Astrocyte of the cerebellum (primary cell): ENCODE measurements at places on chromosomes 6 and 20.
A peak's percentile ranks its signal among the peaks of the same experiment; 100 is the strongest.

- DNase-seq, result no peak
Measured at GRCh38 chr6:169626169-169626568, 75.7 kb downstream of the WDR27 start.

GRCh38 chr20:51651921-51652549, 109.5 kb upstream of the NFATC2 start:
- DNase-seq, result no peak

DNA sequence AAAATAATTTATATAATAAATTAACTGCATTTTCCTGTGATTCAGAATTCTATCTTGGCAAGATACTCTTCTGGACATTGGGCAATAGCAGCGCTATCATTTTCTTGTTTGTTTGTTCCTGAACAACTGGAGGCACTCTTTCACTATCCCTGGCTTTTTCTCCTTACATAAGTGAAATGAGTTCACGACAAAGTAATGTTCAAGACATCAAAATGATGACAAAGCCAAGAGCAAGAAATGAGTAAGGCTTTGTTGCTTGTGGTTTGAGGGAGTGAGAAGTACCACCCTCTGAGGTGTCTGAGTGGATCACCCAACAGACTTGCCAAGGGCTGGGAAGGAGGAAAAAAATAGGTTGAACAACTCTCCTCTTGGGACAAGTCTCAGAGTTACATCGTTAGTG, 466.6 kb upstream of the JAG1 start:
- peak; percentile 58 for DNase-seq

- DNase-seq, result no peak
Measured at GRCh38 chr6:147322299-147323162, 118.3 kb downstream of the STXBP5 start.

GRCh38 chr20:22974354-22974753, 60.8 kb upstream of the SSTR4 start:
- DNase-seq, result no peak

DNA sequence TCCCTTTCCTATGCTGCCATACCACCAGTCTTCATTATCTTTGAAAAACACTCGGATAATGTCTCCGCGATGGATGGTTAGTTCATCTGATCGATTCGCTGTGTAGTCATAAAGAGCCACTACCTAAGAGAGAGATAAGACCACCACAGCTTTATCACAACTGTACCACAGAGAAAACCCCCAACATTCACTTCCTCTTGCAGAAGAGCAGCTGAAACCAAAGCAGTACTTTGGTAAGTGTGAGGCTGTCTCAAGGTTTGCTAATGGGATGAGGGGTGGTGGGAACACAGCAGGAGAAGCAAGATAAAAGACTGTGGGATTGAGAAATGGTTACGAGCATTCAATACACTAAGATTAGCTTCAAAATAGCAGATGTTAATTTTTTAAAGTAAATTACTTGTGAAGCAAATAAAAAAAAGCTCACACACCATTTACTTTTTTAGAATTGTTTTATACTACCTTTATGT, 142.1 kb downstream of the MYB start:
- peak; percentile 20 for DNase-seq

DNA sequence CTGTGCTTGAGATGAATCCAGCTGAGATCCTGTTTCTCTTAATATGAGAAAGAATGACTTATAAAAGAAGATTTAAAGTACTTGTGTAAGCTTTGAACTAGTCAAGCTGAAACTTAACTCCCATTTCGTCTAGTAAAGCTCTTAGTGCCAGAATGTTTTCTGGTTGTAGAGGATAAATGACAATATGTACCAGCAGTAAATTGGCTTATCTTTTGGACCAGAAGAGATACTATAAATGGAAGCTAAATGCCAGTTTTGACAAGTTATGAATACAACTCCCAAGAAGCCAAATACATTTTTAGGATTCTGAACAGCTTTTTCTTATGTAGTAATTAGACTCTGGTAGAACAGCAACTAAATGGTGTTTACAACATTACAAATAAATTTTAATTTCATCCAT, 608.7 kb downstream of the EYS start:
- no peak for DNase-seq

DNA sequence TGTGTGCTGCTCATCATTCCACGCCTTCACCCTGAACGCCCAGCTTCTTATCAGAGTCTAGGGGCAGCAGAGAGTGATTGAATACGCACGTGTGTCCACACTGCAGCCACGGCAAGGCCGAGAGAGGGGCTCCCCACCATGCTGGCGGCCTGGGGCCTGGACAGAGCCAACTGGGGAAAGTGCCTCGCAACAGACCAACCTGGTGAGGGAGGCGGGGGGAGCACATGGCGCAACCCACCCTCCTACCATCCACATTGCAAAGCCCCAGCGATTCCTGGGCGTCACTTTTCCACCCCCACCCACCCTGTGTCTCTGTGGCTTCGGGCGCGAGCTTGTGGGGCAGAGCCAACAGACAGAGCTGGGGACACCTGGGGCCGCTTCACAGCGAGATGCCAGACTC, 66.4 kb upstream of the DUSP22 start:
- no peak for DNase-seq

GRCh38 chr6:101294051-101294638, 99.4 kb upstream of the GRIK2 start:
- DNase-seq, result no peak

GRCh38 chr6:16987996-16988395, 113.9 kb upstream of the STMND1 start:
- DNase-seq, result no peak

DNA sequence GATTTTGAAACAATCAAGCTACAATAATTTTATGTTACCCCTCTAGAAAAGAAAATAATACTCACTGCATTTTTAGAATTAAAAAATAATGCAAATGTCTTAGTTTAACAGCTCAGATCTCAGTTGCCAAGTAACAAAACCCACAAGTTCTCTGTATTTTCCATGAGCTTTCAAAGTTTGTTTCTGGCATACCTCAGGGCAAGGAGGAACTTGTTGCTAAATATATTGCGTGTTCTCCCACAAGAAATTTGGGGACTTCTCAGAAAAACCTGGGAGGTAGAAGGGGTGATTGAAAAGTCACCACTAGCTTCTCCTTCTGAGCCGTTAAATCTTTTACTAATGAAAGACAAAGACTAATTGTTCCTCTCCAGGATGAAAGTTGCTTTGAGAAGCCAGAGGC, 236.8 kb upstream of the MARCKS start:
- no peak for DNase-seq

GRCh38 chr6:107156617-107157016, 41.3 kb upstream of the BEND3 start:
- DNase-seq, result no peak

GRCh38 chr20:50799176-50799889, 4.5 kb downstream of the BCAS4 start:
- no peak for DNase-seq

GRCh38 chr6:125584468-125584939, 164.9 kb upstream of the HEY2 start:
- peak; percentile 37 for DNase-seq

DNA sequence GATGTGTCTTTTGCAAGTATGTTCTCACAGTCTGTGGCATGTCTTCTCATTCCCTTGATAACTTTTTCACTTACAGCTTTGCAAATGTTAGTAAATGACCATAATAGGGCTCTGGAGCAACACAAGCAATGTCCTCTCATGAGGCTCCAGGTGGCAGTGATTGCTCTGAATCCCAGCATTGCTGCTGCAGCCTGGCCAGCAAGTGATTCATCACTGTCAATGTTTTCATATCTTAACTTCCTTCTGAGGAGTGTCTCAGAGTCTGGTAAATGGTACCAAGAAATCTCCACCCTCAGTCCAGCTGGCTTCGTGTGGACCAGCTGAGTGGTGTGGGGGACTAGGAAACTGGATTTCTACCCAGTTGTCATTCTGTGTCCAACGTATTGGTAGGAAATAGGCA, 139.6 kb downstream of the MYLK4 start:
- no peak for DNase-seq

DNA sequence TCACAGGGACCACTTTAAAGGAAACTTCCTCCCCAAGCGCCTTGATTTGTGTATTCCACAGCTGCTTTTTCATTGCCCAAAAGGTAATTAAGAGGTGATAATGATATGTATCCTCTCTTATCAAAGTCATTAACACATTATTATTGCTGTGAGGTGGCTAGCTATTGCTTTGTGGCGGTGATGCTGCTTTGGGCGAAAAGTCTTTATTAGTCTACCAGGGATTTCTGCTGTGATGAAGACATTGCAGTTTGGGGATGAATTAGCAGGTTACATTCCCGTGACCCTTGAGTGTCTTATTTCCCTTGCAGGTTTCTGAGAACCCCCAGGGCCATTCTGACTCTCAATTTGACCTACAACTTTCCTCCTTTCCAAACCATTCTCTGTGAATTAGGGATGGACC, 143.4 kb upstream of the SOX4 start:
- no peak for DNase-seq

DNA sequence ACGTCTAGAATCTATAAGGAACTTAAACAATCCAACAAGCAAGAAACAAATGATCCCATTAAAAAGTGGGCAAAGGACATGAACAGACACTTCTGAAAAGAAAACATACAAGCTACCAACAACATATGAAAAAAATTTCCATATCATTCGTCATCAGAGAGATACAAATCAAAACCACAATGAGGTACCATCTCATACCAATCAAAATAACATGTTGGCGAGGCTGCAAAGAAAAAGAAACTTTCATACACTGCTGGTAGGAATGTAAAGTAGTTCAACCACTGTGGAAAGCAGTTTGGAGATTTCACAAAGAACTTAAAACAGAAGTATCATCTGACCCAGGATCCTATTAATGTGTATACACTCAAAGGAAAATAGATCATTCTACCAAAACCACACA, 243.9 kb upstream of the RUNX2 start:
- no peak for DNase-seq

- DNase-seq, result peak; percentile 32
Measured at GRCh38 chr6:15969236-15969778, 159.6 kb upstream of the MYLIP start.

DNA sequence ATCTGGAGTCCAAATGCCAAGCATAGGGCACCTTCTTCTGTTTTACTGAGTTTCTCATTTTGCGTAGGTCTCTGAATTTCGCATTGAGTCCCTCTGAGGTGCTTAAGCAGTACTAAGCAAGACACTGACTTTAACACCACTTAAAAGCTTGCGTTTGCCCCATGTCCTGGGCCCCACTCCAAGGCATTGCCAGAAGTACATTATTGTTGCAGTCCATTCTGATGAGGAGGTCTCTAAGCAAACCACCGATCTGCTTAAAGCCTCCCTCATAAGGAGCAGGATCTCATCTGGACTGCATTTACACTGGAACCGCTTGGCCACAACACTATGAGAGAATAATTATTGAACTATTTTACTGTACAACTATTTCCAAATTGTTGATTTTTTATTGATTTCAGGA, 16.3 kb downstream of the BMP2 start:
- peak; percentile 55 for DNase-seq

- no peak for DNase-seq
Measured at GRCh38 chr6:151808371-151809241, 1.1 kb downstream of the ESR1 start.

DNA sequence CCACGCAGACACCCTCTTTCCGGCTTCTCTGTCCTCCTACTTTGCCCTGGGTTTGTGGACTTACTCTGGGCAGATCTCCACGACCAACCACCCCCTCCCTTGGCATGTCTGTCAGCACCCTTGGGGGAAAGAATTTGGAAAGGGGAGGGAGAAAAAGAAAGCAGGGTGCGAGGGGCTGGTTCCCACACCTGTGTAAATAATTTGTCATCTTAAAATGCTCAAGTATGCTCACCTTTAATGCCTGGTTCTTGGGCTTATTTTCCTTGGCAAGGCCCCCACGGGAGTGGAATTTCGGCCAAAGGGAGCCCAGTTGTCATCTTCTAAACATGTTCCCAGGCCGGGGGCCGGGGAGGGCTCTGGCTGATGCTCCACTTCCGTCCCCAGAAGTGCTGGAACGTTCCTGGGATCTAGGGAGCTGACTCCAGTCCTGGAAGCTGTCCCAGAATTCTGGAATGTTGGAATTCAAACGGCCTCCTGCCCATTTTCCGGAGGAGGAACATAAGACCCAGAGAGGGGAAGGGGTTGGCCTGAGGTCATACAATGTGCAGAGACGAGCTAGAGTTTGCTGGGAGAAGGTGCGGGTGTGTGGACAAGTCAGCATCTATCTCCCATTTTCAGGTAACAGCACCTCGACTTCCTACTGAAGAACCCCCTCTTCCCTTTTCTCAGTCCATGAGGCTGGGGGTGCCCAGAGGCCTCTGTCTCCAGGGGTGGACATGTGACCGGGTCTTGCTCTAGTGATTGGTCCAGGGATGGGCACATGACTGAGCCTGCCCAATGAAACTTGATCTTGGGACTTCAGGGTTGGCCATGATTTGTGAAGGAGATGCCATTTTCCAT, 122.3 kb downstream of the CEBPB start:
- peak; percentile 69 for DNase-seq

DNA sequence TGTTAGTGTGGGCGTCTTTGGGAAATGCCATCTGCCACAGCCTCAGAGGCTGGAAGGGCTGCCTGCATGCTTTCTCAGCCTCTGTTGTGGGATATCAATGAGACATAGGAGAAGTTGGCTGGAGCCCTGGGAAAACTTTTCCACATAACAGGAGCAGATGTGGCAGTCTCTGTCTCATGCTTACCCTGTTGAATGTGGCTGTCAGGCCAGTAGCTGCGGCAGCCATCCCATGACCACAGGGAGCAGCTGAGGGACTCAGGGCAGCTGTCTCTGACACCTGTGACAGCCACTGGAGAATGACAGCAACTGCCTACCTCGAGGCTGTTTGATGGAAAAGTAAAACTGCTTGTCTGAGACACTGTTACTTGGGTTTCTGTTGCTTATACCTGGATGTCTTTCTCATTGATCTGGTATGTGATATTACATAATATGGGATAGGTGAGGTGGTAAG, 64.4 kb downstream of the TULP4 start:
- no peak for DNase-seq

DNA sequence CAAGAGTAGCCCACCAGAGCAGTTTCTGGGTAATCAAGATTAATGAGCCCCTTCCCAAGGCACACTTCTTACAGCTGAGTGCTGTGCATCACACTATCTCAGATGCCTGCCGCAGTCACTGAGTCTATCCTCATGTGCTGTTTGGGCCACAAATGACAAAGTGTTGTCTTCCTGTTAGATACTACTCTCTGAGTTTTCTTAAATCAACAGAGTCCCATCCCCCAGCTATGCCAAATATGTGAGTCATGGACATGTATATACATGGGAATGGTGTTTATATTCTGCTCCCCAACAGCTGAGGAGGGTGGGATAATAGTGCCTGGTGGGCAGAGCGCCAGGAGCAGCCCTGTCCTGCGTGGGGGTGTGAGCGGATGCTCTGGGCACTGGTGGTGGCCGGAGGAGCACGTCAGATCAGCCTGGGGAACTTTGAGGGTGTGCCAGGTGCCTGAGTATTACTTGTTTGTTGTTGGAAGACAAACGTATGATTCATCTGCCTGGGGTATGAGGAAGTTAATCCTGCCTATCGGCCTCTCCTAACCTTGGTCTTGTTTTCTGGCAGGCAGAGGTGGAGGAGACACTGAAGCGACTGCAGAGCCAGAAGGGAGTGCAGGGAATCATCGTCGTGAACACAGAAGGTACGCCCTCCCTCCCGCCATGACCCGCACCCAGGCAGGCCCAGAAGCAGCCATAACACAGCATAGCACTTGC, 9.6 kb downstream of the DYNLRB1 start:
- peak; percentile 94 for DNase-seq

- DNase-seq, result no peak
Measured at GRCh38 chr6:111791415-111791814, 81.8 kb downstream of the FYN start.
